ENCODE measurements at places on chromosomes 4 and X. TPM values are rescaled to one million over a fixed set of nuclear protein-coding genes. Genes with fewer than 3 reads are reported as not detected.

GRCh38 chrX:38315186-38315585 lies 12.1 kb downstream of the RPGR start:
- no peak for DNase-seq

- no peak for DNase-seq
Observed at GRCh38 chr4:75154994-75155393, 222.1 kb downstream of the PARM1 start.

The CNGA1 gene
- 0.23 TPM for total RNA-seq

- DNase-seq: no peak
Observed at GRCh38 chrX:34563804-34564203, 93.3 kb downstream of the TMEM47 start.

The TEX11 gene
- not detected for total RNA-seq

- no peak for DNase-seq
Observed at GRCh38 chrX:25536307-25536970, 520.7 kb upstream of the ARX start.

The ZNF81 gene
- total RNA-seq: 10.7 TPM

DNA sequence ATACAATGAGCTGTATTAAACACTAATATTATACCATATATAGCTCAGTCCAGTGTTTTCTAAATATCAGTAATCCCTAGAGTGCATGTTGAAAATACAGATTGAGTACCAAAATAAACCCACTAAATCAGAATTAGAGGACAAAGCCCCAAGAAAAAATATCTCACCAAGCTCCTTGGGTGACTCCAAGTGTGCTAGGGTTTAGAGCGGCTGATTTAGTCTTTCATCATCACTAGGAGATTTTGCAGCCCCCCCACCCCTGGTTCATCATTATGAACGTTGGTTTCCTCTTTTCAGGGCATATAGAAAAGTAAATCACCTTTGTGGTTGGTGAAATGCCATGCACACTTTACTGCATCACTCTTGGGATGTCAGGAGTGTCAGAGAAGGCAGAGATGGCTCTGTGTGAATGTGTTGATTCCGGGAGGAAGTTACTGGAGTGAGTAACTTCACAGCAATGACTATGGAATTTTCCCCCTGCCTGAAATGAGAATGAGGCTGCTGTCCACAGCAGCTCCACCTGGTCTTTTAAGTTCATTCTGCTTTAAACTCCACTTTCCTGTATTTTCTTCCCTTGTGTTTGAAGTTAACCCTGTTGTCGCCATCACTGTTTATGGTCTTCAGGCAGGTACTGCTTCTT lies 25.2 kb upstream of the ANAPC4 start:
- no peak for DNase-seq

- no peak for DNase-seq
Observed at GRCh38 chr4:94564252-94564651, 112.5 kb downstream of the PDLIM5 start.

DNA sequence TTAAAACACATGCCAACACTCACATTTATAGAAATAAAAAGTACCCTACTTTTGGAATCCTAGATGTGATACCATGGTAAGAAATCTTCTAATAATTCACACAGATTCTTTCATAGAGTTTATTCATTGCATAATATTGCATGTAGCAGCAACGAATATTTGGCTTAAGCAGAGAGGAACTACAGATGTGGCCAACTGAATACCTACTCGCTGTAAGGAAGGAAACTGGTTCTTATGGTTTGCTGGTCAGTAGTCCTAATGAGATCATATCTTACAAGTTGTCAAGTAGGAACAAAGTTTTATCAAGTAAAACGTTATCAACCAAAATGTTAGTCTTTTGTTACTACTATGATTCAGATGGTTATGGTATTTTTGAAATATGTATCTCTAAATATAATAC lies 996.1 kb downstream of the PDHA2 start:
- DNase-seq: no peak

The DDX53 gene
- not detected for total RNA-seq

DNA sequence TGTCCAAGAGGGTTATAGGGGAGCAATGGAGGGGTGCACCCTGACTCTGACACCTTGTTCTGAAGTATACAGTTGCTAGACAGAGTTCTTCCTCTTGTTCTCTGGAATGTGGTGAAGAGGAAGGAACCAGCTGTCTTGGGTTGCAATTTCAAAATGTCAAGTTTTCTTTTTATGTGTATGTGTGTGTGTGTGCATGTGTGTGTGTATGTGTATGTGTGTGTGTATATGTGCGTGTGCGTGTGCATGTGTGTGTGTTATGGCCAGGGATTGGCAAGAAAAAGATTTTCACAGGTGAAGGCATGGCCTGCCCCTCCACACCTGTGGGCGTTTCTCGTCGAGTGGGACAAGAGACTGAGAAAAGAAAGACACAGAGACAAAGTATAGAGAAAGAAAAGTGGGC lies 81.6 kb upstream of the ADGRA3 start:
- no peak for DNase-seq

The PDK3 gene
- 5.5 TPM for total RNA-seq

DNA sequence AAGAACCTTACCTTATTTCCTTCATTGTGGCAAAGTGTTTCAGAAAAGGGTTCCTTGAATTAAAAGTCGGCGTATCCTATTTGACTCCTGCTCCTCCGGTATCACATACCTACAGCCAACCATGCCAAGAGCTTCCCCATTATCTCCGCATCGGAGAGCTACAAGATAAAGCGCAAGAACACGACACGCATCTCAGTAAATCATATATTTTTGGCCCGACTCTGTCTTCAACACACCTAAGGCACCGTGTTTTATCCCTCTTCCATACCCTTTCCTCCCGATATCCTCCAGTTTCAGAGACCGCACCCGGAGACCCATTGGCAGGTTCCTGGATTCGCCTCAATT lies 497 bp upstream of the THAP9 start:
- peak; percentile 32 for DNase-seq

GRCh38 chrX:22959204-22959920 lies 40.4 kb upstream of the DDX53 start:
- DNase-seq: no peak

The LDOC1 gene
- total RNA-seq: not detected

DNA sequence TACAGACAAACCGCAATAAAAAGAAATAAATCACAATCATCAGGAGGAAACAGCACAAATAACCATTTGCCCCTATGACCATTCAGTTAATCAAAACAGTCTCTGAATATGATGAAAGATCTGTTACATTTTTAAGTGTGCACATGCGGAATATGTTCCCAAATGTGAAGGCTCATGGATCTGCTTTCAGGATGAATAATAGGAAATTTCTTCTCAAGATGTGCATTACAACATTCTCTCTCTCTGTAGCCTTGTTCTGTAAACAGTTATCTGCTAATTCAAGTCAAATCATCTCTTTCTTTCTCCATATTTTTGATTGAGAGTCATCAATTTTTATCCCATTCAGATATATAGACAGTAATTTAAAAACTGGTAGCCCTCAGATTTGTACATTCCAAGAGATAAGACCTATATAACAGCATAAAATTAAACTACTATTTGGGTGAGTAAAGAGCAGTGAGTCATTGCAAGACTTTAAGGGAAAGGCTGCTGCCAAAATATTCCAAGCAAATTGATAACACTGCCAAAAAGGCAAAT lies 433.9 kb upstream of the ATOH1 start:
- no peak for DNase-seq

GRCh38 chr4:11799196-11799595 lies 370.5 kb upstream of the HS3ST1 start:
- DNase-seq: no peak

GRCh38 chr4:86999136-86999643 lies 64.4 kb downstream of the AFF1 start:
- no peak for DNase-seq

- no peak for DNase-seq
Observed at GRCh38 chr4:26842911-26843310, 17.7 kb upstream of the STIM2 start.

DNA sequence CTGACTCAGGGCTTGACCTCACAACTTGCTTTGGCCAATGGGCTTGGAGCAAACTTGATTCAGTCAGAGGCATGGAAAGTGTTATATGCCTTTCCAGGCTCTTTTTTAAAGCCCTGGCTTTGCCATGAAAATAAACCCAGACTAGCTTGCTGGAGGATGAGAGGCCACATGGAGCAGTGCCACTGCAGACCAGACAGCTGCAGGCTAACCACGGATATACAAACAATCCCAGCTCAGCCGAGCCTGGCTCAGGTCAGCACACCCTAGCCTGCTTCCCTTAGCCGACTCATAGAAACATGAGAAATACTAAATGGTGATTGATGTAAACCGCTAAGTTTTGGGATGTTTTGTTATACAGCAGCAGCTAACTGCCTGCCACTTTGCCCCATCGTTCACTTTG lies 345.1 kb downstream of the ARHGAP10 start:
- no peak for DNase-seq

The SYNPO2 gene
- 0.28 TPM for total RNA-seq

DNA sequence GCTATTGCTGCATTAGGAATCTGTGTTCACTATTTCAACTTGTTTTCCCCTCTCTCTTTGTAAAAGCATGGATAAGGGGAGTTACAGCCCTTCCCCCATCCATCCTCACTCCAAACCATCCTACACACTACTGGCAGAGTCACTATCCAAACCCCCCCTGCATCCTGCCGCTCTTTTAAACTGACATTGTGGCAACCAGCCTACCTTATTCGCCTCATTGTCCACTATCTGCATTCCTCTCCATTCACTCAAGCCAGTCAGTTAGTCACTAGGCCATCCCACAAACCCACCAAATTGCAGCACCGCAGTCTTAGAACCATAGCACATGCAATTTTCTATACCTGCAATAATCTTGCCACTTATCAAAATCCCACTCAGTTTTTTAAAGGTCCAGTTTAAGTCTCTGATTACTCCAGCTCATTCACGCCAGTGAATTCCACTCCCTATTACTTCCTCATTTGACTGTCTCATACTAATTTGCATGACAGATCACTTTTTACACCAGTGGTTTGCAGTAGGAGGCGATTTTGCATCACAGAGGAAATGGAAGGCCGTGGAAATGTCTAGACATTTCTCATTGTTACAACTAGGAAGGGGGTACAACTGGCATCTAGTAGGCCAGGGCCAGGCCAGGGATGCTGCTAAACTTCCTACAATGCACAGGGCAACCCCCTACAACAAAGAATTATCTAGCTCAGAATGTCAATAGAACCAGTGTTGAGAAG lies 181.8 kb downstream of the HS6ST2 start:
- no peak for DNase-seq

The WDR1 gene
- total RNA-seq: 260 TPM

DNA sequence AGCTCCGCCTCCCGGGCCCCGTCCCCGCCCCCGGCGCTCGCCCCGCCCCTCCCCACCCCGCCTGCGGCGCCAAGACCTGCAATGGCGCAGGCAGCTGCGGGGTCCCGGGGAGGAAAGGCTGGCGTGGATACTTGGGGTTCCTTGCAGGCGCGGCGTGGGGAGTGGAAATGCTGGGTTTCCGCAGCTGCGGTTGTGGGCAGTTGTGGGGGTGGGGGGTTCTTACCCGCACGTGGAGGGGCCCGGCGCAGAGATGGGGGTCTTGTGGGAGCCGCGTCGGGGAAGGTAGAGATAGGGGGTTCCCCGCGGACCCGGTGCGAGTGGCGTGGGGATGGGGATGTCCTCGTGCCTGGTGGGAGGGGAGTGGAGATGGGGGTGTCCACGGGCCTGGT lies 680 bp upstream of the ASMTL start:
- no peak for DNase-seq
